ENCODE measurements at places on chromosomes 1 and 21. TPM values are rescaled to one million over a fixed set of nuclear protein-coding genes. Genes with fewer than 3 reads are reported as not detected.

BGLAP gene
- total RNA-seq = 4.8 TPM

VN1R5 gene
- total RNA-seq = not detected

HOOK1 gene
- total RNA-seq = 14.7 TPM

CA14 gene
- total RNA-seq = 0.38 TPM

MCOLN2 gene
- total RNA-seq = 5.1 TPM

TSNAX gene
- 38.4 TPM for total RNA-seq

DNA sequence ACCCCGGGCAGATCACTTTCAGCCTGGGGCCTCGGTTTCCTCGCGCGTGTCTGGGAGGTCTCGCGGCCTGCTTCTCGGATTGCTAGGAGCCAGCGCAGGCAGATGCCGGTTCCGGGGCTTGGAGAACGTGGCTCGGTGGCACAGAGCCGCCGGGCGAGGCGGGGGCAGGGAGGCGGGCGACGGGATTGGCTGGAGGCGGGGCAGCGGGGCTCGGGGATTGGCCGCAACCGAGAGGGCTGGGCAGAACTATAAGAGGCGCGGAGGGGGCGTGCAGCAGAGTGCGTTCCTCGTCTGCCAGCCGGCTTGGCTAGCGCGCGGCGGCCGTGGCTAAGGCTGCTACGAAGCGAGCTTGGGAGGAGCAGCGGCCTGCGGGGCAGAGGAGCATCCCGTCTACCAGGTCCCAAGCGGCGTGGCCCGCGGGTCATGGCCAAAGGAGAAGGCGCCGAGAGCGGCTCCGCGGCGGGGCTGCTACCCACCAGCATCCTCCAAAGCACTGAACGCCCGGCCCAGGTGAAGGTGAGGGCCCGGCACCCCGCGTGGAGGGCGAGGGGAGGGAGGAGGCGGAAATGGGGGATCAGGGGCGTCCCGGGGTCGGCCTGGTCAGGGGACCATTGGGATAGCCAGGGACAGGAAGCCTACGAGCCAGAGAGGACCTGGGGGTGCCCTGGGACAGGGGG lies at the start of gene MFSD2A:
MFSD2A (plus strand) TSS at position 276 of the 677 bp plus-strand sequence; CDS start at position 424, 148 bp downstream.
- peak; percentile 96 for DNase-seq
- peak within 1 kb of the TSS; percentile 82 for H3K27ac ChIP-seq
- H3K4me3 ChIP-seq = peak within 1 kb of the TSS; percentile 70
- peaks cover 40% of the 10 kb centered on the region for H3K4me1 ChIP-seq

GRCh38 chr1:118148034-118148433 lies 37.0 kb downstream of the SPAG17 start:
- no peaks in the 10 kb centered on the region for H3K36me3 ChIP-seq
- H3K4me1 ChIP-seq = no peaks in the 10 kb centered on the region
- no peak overlapping the region for H3K27ac ChIP-seq
- no peak overlapping the region for H3K4me3 ChIP-seq
- DNase-seq = no peak

DNA sequence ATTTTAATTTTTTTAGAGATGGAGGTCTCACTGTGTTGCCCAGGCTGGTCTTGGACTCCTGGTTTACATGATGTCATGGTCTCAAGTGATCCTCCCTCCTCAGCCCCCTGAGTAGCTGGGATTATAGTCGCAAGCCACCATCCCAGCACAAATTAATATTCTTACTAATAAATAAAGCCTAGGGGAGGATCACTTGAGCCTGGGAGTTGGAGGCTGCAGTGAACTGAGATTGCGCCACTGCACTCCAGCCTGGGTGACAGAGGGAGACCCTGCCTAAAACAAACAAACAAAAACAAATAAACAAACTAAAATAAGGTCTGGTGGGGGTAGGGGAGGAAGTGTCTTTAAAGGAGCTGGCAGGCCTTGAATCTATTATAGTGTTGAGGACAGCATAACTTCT lies 8.7 kb upstream of the GADD45A start:
- no peak overlapping the region for H3K4me3 ChIP-seq
- H3K36me3 ChIP-seq = no peaks in the 10 kb centered on the region
- H3K27ac ChIP-seq = no peak overlapping the region
- DNase-seq = no peak
- peaks cover 11% of the 10 kb centered on the region for H3K4me1 ChIP-seq

GRCh38 chr1:63537940-63538339 lies 14.6 kb downstream of the EFCAB7 start:
- no peaks in the 10 kb centered on the region for H3K27me3 ChIP-seq
- no peak overlapping the region for H3K27ac ChIP-seq
- H3K4me1 ChIP-seq = no peaks in the 10 kb centered on the region
- no peak overlapping the region for H3K4me3 ChIP-seq

DNA sequence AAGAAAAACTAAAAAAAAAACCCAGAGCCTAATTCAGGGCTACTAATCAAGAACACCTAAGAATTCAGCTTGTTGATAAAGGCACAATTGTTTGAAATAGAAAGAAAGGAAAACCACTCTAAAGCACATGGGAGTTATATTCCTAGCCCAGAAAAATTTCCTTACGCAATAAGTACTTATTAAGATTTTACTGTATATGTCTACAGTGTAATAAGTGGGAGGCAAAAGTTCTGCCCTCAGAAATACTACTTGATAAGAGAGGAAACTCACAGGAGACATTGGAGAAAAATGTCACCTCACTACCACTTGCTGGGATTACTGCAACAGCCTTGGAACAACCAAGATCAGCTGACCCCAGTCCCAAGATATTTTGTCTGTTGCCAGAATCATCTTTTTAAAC lies 66.1 kb downstream of the IARS2 start:
- H3K4me3 ChIP-seq = no peak overlapping the region
- no peak overlapping the region for H3K27ac ChIP-seq
- no peak for DNase-seq
- H3K27me3 ChIP-seq = no peaks in the 10 kb centered on the region
- peaks cover 90% of the 10 kb centered on the region for H3K36me3 ChIP-seq

GRCh38 chr1:33905241-33905640 lies 41.4 kb downstream of the HMGB4 start:
- no peak overlapping the region for H3K4me3 ChIP-seq
- no peaks in the 10 kb centered on the region for H3K27me3 ChIP-seq
- DNase-seq = no peak
- no peaks in the 10 kb centered on the region for H3K4me1 ChIP-seq
- H3K27ac ChIP-seq = no peak overlapping the region

GRCh38 chr1:68332041-68332440 lies 99.7 kb upstream of the WLS start:
- H3K4me3 ChIP-seq = no peak overlapping the region
- no peaks in the 10 kb centered on the region for H3K27me3 ChIP-seq
- no peak for DNase-seq
- no peaks in the 10 kb centered on the region for H3K4me1 ChIP-seq
- no peak overlapping the region for H3K27ac ChIP-seq

DNA sequence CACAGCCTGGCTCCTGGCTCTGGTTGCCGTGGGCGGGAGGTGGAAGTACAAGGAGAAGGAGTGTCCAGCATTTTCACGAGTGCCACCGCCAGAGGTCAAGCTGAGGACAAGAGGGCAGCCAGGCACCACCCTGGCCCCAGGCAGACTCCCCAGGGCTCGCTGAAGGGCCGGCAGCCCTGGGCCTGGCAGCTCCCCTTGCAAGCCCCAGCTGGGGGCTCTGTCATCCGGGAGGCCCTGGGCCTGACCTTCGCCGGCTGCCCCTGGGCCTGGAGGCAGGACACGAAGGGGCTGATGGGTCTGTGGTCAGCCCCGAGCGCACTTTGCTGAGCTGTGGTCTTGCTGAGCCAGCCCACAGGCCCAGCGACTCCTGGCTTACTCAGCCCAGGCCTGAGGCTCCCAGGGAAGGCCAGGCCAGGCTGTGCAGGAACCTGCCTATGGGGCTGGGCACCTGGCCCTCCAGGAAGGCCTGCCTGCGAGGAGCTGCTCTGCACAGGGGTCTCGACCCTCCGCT lies 74.8 kb downstream of the MORN1 start:
- no peaks in the 10 kb centered on the region for H3K36me3 ChIP-seq
- peaks cover 65% of the 10 kb centered on the region for H3K4me1 ChIP-seq
- H3K4me3 ChIP-seq = no peak overlapping the region
- DNase-seq = no peak

- H3K36me3 ChIP-seq = no peaks in the 10 kb centered on the region
- H3K4me3 ChIP-seq = no peak overlapping the region
- H3K27ac ChIP-seq = no peak overlapping the region
- H3K4me1 ChIP-seq = peaks cover 4% of the 10 kb centered on the region
Observed at GRCh38 chr1:89971600-89971999, 23.3 kb upstream of the ZNF326 start.

DNA sequence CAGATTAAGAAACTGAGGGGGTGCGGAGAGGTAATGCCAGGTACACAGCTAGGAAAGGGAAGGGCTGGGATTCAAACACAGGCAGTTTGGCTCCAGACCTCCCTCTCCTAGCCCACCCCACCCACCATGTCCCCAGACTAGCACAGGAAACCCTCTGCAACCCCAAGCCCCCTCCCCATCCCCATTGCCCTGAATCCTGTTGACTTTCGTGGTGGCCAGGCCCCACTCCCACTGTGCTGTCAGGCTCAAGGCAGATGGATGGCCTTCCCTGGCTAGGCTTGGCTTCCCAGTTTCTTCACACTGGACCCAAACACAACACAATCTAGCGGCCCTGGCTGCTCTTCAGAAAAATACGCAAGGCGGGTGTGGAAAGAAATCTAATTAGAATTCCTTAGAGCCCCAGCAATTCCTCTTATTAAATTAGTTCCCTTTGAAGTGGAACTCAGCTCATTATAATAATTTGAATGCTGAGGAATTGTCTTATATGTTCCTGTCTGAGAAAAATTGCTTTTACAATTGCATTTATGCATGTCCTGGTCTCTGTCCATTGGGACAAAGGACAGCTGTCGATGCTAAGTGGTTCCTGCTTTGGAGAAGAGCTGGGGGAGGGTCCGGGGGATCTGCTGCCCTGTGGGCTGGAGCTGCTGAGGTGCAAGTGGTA lies 97.4 kb downstream of the SYF2 start:
- H3K4me3 ChIP-seq = no peak overlapping the region
- no peak overlapping the region for H3K27ac ChIP-seq
- peaks cover 13% of the 10 kb centered on the region for H3K27me3 ChIP-seq
- no peaks in the 10 kb centered on the region for H3K36me3 ChIP-seq
- DNase-seq = no peak
- H3K4me1 ChIP-seq = no peaks in the 10 kb centered on the region

DNA sequence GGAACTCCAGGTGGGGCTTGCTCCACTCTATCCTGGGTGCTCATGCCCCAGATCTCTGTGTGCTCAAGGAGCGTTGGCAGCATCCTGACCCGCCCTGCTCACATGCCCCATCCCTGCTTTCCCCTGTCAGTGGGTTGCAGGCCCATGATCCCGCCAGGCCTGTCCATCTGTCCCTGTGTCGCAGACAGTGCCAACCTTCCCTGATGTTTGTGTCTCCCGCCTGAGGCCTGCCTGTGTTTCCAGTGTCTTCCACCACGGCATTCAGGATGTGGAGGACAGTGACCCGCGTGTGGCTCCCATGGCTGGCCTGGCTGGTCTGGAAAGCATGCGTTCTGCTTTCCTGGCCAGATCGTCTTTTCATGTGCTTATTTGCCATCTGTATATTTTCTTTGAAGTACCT lies 82.9 kb downstream of the PCBP3 start:
- no peak overlapping the region for H3K4me3 ChIP-seq
- H3K36me3 ChIP-seq = no peaks in the 10 kb centered on the region
- H3K27ac ChIP-seq = no peak overlapping the region
- DNase-seq = no peak
- no peaks in the 10 kb centered on the region for H3K27me3 ChIP-seq

GRCh38 chr21:44579056-44579832 lies 1.2 kb downstream of the KRTAP10-5 start:
- H3K27ac ChIP-seq = no peak overlapping the region
- no peaks in the 10 kb centered on the region for H3K36me3 ChIP-seq
- H3K4me3 ChIP-seq = no peak overlapping the region
- peak; percentile 28 for DNase-seq
- peaks cover 1% of the 10 kb centered on the region for H3K27me3 ChIP-seq

DNA sequence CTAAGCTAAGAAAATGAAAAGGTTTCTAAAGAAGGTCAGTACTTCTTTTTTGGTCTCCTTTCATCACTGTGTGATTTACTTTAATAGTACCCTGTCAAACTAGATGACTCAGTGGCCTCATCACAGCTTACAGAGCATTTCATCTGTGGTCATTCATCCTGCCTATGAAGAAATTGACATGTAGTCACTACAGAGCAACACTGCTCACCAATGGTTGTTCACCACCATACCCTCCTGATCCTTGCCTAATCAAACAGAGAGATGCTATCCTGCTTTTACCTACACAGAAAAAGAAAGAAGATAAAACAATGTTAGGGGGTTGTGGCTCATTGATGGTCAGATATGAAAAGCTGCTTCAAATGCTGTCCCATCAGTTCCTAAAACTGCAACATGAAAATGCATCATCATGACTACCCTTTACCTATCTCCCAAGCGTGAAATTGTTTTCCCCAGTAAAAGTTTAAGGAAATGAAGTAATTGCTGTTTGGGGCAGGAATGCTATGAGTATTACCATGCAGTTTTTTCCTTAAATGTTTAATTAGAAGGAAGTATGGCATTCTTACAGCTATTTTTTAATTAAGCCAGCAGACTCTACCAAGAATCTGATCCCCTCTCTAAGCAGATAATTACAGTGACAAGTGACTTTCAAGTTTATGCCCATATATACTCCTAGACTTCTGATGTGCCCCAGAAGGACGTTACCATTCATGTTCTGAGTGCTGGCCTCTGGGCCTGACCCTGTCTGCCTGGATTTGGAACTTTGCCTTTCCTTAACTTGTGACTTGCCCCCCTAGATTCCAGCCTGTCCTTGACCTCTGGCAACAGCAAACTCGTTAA lies 46.1 kb upstream of the FBXO28 start:
- no peak overlapping the region for H3K27ac ChIP-seq
- no peaks in the 10 kb centered on the region for H3K36me3 ChIP-seq
- no peaks in the 10 kb centered on the region for H3K27me3 ChIP-seq
- H3K4me3 ChIP-seq = no peak overlapping the region
- no peak for DNase-seq
- no peaks in the 10 kb centered on the region for H3K4me1 ChIP-seq

GRCh38 chr1:19384113-19384512 lies 72.0 kb downstream of the SLC66A1 start:
- no peak overlapping the region for H3K27ac ChIP-seq
- DNase-seq = no peak
- H3K4me3 ChIP-seq = no peak overlapping the region
- H3K27me3 ChIP-seq = no peaks in the 10 kb centered on the region

DNA sequence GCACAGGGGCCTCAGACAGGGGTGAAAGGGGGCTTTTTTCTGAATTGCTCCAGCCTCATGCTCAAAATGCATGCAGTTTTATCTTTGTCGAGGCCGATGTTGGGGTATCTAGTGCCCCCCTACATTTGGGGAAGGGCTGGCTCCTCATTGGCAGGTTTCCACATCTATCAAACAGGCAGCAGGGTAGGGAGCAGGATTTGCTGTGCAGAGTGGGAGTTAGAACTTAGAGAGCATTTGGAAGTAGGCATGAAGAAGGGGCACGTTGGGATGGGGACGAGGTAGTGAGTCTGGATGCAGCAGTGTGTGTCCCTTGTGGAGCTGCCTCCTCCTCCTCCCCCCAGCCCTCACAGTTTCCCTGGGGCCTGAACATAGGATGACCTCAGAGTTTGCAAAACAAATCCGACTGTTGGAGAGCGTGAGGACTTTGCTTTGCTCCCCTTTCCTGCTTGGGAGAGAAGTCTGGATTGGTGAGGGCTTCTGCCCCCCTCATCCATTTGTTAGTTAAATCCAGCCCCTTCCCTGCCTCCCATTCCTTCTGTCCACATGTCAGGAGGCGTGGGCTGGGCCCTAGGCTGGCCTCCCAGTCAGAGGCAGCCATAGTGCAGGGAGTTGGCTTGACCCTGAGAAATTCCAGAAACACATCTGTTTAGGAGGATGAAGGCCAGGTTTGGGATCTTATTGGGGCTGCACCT lies 36.9 kb upstream of the GPR37L1 start:
- H3K4me3 ChIP-seq = no peak overlapping the region
- H3K27me3 ChIP-seq = no peaks in the 10 kb centered on the region
- H3K36me3 ChIP-seq = no peaks in the 10 kb centered on the region
- no peak overlapping the region for H3K27ac ChIP-seq
- no peaks in the 10 kb centered on the region for H3K4me1 ChIP-seq
